Mucosa of descending colon (tissue), 3 donors: ENCODE measurements at places on chromosomes 11 and 22. TPM values are rescaled to one million over a fixed set of nuclear protein-coding genes. Genes with fewer than 3 reads are reported as not detected.

Gene ZP1
- not detected for total RNA-seq

- DNase-seq: peak; percentile 20
These were observed 12.1 kb downstream of the OR10D3 start for GRCh38 chr11:124195189-124195734.

DNA sequence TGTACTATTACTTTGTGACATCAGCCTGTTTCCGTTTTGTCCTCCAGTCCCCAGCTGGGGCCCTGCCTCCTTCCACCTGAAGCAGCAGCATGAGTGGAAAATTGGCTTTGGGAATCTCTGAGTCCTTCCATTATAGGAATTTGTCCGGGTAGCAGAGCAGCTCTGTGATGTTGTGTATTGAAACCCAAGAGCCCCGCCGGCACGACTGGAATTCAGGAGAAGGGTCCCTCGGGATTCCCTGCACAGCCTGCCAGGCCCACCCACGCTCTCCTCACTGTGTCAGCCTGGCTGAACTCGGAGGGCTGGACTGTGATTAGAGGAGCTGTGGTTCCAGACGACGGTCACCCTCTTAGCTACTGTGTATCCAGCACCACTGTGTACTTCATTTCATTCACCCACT, 18.8 kb upstream of the TSPAN18 start:
- DNase-seq: no peak

Gene SPI1
- total RNA-seq: 21.0 TPM

DNA sequence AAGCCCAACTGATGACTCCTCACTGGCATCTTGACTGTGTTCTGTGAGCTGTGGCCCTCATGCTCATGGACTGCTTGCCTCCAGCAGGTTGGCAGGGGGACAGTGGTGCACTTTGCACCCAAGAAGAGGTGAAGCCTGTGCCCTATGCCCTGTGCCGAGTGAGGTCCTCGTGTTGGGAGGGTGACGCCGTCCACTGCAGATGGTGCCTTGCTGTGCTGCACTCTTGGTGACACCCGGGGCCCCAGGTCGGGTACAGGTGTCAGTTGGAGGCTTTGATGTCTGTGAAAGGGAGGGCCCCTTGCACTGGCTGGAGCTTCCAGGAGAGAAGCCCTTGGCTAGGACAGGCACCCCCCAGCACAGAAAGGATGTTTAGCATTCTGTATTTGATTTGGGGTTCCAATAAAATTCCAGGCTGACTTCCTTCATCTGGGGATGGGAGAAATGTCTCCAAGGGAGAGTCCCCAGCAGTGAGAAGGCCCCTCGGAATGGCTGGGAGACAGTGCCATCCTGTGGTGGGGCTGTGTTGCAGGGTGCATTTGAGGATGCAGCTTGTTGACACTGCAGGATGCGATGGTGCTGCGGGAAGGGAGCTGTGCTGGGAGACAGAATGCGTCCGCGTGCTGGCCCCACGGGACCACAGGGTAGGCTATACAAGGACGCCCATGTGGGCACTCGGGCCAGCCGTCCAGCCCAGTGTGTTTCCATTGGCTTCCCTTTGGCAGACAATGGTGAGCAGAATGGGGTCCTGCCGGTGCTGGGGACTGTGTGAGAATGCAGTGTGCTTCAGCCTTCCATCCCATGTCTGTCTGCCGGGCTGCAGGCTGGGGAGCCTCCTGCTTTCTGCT, 2.5 kb upstream of the ZDHHC8 start:
- DNase-seq: peak; percentile 55

DNA sequence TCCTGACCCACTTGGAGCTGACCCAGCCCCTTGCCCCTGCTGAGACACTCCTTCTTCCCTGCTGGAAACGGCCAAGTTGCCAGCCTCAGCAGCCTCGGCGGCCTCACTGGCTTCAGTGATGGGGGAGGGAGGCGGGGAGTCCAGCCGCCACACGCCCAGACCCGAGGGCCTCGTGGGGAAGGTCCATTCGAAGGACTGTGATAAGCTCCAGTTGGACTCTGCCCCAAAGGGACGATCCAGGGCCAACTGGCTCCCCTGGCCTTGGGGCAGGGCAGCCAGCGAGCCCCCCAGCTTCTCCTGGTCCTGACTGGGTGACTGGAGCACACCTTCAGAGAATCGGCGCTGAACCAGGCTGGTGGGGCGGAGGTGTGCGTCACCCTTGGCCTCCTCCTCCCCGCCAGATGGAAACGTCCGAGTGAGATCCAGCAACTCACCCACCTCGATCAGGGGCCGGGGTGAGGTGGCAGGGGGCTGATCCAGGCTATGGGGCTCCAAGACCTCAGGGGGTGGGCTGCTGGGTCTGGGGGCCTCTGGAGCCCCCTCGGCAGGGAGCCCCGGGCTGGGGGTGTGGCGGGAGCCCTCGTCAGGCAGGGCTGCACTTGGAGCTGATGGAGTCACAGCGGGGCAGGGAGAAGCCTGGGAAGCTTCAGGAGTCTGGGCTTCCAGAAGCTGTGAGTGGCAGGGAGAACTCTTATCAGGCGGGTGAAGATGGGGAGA, 11.5 kb downstream of the TNKS1BP1 start:
- no peak for DNase-seq

DNA sequence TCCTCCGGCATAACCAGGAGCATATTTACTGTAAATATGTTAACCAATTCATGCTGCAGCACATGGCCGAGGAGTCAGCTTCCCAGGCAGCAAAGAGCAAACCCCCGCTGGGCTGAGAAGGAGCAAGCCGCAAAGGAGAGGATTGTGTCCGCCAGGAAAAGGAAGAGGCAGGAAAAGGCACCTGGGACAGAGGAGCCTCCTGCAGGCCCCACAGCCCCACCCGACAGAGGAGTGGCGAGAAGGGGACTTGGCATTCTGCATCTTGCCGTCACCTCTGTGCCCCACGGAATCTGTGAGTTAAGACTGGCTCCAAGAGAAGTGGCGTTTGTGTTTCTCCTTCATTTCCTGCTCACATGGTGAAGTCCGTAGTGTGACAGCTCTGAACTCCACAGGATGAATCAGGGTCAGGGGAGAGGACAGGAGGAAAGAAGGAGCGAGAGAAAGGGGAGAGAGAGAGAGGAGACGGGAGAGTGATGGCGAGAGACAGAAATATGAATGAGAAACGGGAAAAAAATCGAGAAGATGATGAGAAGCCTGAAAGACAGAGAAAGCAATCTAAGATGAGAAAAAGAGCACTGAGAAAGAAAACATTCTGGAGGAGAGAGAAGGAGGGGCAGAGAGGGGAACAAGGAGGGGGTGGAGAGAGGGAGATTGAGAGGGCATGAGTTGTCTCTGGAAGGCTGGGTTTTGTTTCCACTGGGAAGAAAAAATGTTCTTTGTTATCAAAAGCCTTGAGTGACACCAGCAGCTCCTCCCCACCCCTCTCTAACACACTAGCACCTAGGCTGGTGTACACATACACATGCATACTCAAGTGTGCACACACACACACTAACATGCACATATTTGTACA, 489.6 kb downstream of the MN1 start:
- no peak for DNase-seq

GRCh38 chr11:42674436-42674835, 637.4 kb upstream of the API5 start:
- no peak for DNase-seq

DNA sequence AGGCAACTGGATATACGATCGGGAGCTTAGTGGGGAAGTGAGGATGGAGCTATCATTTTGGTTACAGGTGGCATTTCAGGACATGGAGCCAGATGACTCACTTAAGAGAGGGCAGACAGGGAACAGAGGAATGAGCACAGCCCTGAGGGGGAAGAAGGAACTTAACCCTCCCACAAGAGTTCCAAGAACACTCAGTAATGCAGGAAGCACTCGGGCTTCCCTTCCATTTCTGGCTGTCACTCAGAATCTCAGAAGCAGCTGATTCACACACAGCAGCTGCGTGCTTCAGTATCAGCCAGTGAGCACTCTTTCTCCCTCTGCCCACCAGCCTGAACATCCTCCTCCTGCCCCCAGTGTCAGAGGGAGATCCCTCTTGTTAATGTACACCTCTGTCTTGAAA, 34.8 kb downstream of the EFCAB6 start:
- no peak for DNase-seq

DNA sequence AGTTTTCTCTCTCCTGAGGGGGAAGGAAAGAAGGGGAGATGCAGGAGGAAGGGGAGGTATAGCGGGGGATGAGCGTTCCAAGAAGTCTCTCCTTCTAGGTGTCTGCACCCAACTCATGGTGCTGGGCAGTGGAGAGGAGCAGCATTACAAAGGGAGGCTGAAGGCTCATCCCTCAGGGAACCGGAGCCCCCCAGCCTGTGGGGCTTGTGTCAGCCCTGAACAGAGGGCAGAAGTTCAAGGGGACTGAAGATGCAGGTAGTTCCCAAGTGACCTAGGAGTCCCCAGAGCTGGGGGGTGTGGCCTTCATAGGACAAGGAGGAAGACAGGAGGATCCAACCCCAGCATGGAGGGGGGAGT, 1.8 kb downstream of the C11orf68 start:
- DNase-seq: no peak

DNA sequence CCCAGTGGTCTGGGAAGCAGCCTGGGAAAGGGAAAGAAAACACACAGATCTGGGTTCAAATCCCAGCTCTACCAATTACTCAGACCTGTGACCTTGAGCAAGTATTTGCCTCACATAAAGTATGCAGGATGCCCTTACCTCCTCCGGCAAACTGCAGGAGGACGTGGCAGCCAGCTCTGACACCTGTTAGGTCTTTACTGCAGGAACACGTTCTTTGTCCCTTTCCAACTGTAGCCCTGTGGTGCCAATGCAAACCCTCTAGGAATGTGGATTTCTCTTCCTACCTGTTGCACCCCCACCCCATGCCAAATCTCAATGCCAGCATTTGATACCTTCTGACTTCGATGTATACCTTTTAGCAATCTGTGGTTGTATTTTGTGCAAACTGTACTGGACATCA, 6.0 kb downstream of the CPT1A start:
- no peak for DNase-seq

GRCh38 chr11:119342362-119343130, 1.9 kb upstream of the C1QTNF5 start:
- no peak for DNase-seq

Gene CHST1
- total RNA-seq: 1.4 TPM

GRCh38 chr11:27234043-27234668, 128.9 kb downstream of the CCDC34 start:
- peak; percentile 57 for DNase-seq

- no peak for DNase-seq
These were observed at the start of gene OR5D14 for GRCh38 chr11:55795256-55795655. TSS of gene OR5D14 (plus strand) at chr11:55795556. CDS start at chr11:55795556, 0 bp downstream.

- DNase-seq: no peak
These were observed 13.3 kb downstream of the OR52B2 start for GRCh38 chr11:6156628-6157359.

Gene PRG3
- total RNA-seq: not detected

Gene RAC2
- 15.3 TPM for total RNA-seq

Gene MFRP
- not detected for total RNA-seq
